Hematopoietic multipotent progenitor cell treated with erythropoietin and hydrocortisone succinate and interleukin-3 and kit ligand, for 4 days (in vitro differentiated cells): ENCODE measurements at places on chromosomes 7 and 10.

- peak; percentile 54 for DNase-seq
These were observed 25.3 kb downstream of the MAP3K8 start for GRCh38 chr10:30459283-30459682.

- DNase-seq = peak; percentile 93
These were observed at the start of gene AKR1E2 for GRCh38 chr10:4825868-4826791. Gene AKR1E2, plus strand, starts transcription at chr10:4826207. Its CDS starts 118 bp downstream, at chr10:4826325.

GRCh38 chr10:73850211-73850610 is 24.1 kb downstream of the CAMK2G start:
- no peak for DNase-seq

DNA sequence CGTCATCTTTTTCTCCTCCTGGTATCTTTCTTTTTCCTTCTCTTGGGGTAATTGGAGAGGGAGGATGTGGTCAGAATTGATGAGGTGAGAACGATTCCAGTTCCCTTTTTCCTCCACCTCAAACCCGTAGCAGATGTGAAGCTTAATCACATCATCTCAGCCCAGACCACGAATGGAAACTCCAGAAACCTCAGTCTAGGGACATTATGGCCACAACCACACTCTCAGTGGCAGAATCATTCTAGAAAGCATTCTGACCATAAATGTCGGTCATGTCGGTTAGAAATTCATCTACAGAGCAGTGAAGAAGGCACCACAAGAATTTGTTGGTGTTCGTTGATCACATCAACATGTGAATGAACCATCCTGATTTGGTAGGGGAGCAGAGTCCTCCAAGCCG is 78.7 kb downstream of the GATA3 start:
- peak; percentile 69 for DNase-seq

DNA sequence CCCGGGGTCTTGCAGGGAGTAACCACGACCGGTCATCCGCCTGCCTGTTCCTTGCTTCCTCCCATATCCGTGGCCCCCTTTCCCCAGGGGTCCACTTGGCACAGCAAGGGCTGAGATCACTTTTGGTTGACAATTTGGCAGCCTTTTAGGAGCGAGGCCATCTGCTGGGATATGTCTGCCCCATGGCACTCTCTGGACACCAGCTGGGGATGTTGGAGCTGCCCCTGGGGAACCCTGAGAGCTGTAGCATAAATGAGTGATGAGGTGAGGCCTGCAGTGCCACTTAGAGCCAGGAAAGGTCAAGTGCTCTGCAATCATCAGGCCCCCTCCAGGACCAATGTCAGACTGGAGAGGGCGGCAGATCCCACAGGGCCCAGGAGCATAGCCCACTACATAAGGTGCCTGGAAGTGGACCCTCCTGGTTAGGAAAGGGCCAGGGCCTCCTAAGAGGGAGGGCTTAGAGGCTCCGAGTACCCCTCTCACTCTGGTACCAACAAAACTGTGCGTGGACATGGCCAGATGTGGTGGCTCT is 92.1 kb downstream of the HIP1 start:
- DNase-seq = no peak

- DNase-seq = no peak
These were observed 204.8 kb downstream of the BMPER start for GRCh38 chr7:34109936-34110780.

DNA sequence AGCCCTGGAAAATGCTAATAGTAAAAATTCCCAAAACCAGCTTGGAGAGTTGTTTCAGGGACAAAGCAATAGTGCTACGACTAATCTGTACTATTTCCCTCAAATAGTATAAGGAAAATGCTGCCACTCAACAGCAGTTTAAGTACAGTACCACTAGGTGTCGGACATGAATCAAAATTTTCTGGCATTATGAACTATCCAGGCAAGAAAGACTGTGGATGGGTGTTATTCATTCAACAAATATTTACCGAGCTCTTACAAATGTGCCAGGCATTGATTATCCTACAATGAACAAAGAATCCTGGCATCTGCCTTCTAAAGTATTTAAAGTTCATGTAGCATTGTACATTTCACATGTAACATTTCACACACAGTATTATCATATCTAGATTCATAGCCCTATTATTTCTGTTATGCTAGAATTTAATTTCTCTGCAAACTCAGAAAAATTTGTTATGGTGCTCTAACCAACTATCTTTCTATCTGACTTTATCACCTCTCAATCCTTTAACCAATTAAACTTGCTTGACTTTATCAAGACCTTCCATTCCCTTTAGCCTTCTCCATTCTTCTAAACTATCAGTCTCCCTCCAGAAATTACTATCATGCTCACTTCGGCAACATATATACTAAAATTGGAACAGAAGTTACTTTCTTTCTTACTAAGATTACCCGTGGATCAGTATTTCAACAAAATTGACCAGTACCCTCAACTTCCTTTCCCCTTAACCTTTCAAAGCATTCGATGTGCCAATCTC is 80.6 kb downstream of the ARHGAP21 start:
- peak; percentile 84 for DNase-seq

- no peak for DNase-seq
These were observed 86.9 kb upstream of the MTPN start for GRCh38 chr7:136064081-136064480.

DNA sequence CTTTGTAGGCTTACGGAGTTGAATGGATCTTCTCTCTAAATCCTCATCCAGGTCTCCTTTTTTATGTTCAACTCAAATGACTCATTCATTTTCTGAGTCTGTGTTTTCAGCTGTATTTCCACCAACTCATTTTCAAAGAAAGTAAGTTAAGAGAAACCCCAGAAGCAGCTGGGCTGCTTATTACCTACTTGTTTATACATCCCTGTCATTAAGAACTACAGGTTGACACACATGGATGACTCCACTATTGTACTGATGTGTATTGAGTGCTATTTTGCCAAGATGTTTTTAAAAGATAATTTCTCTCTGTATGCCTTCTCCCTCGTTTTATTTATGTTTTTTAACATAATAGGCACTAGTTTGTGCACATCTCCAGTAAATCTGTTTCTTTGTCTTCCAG is 41.9 kb downstream of the DGKI start:
- DNase-seq = no peak

DNA sequence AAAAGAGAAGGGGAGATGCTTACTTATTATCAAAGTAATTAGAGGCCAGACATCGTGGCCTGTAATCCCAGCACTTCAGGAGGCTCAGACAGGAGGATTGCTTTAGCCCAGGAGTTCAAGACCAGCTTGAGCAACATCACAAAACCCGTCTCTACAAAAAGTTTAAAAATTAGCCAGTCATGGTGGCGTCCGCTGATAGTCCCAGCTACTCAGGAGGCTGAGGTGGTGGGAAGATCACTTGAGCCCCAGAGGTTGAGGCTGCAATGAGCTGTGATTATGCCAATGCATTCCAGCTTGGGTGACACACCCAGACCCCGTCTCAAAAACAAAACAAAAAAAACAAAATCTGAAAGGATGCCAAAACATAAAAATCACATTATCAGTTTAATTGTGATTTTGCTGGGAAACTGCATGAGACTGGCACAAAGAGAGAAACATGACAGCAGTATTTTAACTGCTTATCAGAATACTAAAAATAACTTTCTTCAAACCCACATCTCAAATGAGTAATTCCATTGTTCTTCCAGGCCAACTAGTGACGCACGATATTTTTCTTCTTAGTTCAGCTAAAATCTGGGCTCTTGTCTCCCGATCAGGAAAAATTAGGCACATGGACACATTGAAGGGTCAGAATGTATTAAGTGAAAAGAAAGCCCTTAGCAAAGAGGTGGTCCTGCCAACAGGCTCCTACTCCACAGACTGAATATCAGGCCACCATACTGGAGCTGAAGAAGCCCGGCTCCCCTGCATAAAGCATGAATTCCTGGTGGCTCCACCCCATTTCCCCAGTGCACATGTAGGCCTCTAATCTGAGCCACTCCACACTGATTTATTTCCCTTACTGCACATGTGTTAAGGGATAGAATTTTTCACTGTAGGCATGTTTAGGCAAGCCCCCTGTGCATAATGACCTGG is 9.6 kb upstream of the CCM2 start:
- DNase-seq = no peak

- no peak for DNase-seq
These were observed 7.2 kb upstream of the SRI start for GRCh38 chr7:88226886-88227516.

DNA sequence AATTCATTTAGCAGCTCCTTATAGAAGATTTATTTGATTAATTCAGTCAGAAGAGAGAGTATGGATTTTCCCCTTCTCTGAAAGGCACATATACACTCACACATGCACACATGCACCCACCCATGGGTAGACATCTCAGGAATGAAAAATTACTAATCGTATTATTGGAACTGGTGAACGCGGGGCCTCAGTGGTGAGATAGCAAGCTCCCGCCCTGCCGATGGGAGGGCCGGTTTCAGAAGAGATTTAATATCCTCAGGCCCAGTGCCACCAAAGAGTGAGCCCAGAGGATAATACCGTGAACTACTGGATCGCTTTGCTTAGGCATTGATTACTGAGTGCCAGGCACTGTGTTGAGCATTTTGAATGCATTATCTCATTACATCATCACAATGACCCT is 38.0 kb upstream of the EMX2 start:
- no peak for DNase-seq

- no peak for DNase-seq
These were observed 8.2 kb upstream of the STARD3NL start for GRCh38 chr7:38169847-38170246.

GRCh38 chr7:40918701-40919271 is 784.0 kb downstream of the SUGCT start:
- DNase-seq = no peak

DNA sequence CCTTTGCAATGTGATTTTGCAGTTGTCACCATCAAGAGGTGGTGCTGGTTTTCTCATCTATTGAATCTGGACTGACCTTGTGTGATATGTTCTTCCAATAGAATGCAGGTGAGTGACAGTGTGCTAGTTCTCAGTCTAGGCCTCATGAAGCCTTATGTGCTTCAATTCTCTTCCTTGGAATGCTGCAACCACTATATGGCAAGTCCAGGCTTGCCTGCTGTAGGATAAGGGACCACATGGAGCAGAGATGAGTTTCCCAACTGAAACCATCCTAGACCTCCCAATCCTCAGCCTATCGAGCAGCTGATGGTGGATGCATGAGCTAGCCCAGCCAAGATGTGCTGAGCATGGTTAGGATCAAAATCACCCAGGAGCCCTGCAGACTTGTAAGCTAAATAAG is 32.6 kb upstream of the ARHGAP21 start:
- no peak for DNase-seq

DNA sequence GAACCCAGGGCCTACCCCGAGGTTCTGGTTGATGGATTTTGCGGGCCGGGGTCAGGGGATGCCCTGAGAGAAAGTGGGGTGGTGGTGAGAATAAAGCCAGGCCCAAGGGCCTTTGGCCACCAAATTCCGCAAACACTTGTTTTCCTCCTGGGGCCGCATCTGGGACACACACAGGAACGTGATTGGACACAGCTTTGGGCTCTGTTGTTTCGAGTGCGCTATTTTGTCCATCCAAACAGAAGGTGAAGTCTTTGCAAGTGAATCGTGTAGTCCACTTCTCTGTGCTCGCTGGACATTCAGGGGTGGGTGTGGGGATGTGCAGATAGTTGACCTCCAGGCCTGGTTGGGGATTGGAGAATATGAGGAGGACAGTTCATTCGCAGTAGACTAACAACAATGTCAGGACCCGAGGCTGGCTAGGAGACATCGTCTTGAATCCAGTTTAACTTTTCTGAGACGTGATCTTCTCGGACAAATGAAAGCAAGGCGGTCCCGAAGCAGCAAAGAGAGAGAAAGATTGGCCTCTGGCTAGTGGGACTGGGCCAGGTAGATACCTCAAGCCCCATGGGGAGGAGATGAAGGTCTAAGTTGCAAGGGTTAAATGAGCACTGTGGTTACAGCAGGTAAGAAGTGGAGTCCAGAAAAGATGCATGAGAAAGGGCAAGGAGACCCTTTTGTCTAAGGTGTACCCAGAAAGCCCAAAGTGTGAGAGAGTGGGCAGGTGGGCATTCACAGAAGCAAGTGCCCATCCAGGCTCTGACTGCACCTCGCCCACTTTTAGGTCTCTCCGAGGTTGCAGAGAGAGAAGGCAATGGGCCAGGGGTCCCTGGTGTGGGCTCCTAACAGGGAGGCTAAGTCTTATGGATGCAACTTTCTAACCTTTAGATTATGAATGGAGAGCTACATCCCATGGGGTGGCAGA is 764 bp upstream of the FAM131B start:
- DNase-seq = no peak

- no peak for DNase-seq
These were observed 29.4 kb downstream of the DNAJC9 start for GRCh38 chr10:73217628-73218027.

DNA sequence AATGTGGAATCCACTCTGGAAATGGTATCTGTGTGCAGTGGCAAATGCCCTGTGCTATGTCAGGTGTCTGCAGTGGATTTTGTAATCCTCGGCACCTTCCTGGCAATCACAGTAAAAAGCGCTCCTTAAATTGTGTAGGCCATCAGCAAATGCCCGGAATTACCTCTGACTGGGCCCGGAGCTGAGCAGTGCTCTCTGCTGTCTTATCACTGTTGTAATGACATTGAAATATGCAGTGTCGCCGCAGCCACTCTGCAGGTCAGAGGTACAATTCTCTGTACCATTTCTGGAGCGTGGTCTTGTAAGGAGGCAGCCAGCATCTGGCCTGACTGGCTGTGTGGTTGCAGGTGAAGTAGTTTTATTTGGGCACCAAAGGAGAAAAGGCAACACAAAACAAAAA is 416.4 kb upstream of the MKI67 start:
- no peak for DNase-seq
